ENCODE measurements at places on chromosomes 4 and X. TPM values are rescaled to one million over a fixed set of nuclear protein-coding genes. Genes with fewer than 3 reads are reported as not detected.

Gene MAGEB10
- polyA plus RNA-seq: 0.07 TPM

Gene DMP1
- 0.07 TPM for polyA plus RNA-seq

Gene YY2
- 3.2 TPM for polyA plus RNA-seq

Gene TRIM75
- 0.10 TPM for polyA plus RNA-seq

Gene NAP1L2
- 2.8 TPM for polyA plus RNA-seq

Gene CCDC160
- 11.6 TPM for polyA plus RNA-seq

Gene UGT2A1
- polyA plus RNA-seq: 8.6 TPM

Gene TRAPPC2
- 22.7 TPM for polyA plus RNA-seq

Gene SERPINA7
- polyA plus RNA-seq: 0.12 TPM

Gene CFI
- polyA plus RNA-seq: 105 TPM

Gene BEND2
- 0.10 TPM for polyA plus RNA-seq

Gene PWWP3B
- 3.3 TPM for polyA plus RNA-seq

Data from left kidney (tissue), 8 donors.